Activated CD4-positive, alpha-beta T cell treated with anti-CD3 and anti-CD28 coated beads, Interleukin-2, amount 50 U/mL, for 4 hours (primary cell): ENCODE measurements at places on chromosomes 12 and 14.

DNA sequence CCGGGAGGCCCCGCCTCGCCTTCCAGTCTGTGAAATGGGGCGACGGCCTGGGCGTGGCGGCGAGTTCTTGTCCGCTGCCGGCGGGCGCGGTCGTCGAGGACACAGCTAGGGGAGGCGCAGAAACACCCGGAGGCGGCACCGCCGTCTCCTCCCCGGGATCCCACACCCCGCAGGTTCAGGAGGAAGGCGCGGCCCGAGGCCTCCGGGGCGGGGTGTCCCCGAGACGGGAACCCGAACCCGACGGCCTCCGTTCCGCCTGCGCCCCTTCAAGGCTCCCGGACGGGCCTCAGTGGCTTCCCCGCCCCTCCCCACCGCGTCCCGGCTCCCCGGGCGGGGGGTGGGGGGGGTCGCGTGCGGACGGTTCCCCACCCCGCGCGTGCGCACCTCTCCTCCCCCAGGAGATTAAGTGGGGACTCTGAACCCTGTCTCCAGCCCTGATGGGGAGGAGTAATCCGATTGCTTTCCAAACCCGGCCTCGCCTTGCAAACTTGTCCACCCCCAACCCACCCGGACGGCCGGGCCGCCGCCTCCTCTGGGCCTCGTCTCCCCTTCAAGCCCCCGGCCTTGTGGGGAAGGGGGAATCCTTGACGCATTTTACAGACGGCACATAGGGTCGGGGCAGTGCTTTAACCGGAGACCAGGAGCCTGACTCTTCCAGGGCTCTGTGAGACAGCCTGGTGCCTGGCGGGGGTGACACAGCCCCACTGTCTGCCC, 35.3 kb upstream of the ANKRD9 start:
- no peak for DNase-seq

- DNase-seq = no peak
Observed at GRCh38 chr12:78359520-78359919, 505.1 kb upstream of the SYT1 start.

DNA sequence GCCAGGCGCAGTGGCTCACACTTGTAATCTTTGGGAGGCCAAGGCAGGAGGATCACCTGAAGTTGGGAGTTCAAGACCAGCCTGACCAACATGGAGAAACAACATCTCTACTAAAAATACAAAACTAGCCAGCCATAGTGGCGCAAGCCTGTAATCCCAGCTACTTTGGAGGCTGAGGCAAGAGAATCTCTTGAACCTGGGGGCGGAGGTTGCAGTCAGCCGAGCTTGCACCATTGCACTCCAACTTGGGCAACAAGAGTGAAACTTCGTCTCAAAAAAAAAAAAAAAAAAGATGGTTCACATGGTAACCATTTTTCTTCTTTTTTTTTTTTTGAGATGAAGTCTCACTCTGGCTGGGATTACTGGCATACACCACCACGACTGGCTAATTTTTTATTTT, 35.3 kb downstream of the SLC2A14 start:
- DNase-seq = no peak

- DNase-seq = no peak
Observed at GRCh38 chr12:129791396-129791795, 112.4 kb downstream of the TMEM132D start.

- no peak for DNase-seq
Observed at GRCh38 chr12:2323532-2324255, 270.9 kb downstream of the CACNA1C start.

- peak; percentile 88 for DNase-seq
Observed at GRCh38 chr12:91382081-91382543, 199.5 kb upstream of the DCN start.

DNA sequence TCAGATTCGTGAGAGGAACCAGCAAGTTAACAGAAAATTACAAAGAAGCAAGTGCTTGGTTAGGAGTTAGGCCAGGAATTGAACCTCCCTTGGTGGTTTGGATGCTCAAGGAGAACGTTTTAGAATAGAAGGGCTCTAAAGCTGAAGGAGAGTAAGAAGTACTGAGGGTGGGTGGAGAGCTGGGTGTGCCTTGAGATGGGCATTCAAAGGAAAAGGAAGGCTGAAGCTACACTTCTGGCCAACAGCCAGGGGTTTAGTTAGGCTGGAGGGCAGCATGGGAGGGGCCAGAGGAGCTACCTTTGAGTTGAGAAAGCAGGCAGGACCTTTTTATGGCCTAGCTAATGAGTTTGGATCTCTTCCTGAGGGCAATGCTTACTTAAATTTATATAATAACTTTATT, 421.2 kb downstream of the CCDC91 start:
- no peak for DNase-seq

DNA sequence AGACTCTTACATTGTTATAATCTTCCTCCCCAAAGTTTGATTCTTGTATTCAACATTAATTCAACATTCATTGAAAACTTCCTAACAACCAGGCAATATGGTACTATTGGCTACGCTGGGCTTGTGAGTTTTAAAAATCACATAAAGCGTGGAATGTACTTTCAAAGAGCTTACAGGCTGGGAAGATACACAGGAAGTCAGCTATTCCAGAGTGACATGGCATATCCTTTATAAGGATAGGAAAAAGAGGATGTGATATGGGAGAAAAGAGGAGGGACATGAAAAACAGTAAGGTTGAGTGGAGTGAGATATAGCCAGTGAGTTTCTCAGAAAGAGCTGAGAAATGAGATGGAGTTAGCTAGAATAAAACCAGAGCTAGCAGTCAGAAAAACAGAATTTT, 103.6 kb upstream of the ATF7IP start:
- no peak for DNase-seq

- DNase-seq = peak; percentile 59
Observed at GRCh38 chr12:93098077-93098476, 169.0 kb upstream of the EEA1 start.

GRCh38 chr14:34966413-34966812, 16.4 kb upstream of the SRP54 start:
- DNase-seq = no peak

- no peak for DNase-seq
Observed at GRCh38 chr12:24278832-24279231, 329.4 kb upstream of the SOX5 start.

DNA sequence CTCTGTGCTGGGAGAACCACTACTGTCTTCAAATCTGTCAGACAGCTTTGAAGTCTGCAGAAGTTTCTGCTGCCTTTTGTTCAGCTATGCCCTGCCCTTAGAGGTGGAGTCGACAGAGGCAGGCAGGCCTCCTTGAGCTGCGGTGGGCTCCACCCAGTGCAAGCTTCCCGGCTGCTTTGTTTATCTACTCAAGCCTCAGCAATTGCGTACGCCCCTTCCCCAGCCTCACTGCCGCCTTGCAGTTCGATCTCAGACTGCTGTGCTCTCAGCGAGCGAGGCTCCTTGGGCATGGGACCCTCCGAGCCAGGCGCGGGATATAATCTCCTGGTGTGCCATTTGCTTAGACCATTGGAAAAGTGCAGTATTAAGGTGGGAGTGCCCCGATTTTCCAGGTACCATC, 25.1 kb upstream of the KLRB1 start:
- DNase-seq = no peak

- no peak for DNase-seq
Observed at GRCh38 chr12:77387214-77387613, 321.8 kb upstream of the E2F7 start.

DNA sequence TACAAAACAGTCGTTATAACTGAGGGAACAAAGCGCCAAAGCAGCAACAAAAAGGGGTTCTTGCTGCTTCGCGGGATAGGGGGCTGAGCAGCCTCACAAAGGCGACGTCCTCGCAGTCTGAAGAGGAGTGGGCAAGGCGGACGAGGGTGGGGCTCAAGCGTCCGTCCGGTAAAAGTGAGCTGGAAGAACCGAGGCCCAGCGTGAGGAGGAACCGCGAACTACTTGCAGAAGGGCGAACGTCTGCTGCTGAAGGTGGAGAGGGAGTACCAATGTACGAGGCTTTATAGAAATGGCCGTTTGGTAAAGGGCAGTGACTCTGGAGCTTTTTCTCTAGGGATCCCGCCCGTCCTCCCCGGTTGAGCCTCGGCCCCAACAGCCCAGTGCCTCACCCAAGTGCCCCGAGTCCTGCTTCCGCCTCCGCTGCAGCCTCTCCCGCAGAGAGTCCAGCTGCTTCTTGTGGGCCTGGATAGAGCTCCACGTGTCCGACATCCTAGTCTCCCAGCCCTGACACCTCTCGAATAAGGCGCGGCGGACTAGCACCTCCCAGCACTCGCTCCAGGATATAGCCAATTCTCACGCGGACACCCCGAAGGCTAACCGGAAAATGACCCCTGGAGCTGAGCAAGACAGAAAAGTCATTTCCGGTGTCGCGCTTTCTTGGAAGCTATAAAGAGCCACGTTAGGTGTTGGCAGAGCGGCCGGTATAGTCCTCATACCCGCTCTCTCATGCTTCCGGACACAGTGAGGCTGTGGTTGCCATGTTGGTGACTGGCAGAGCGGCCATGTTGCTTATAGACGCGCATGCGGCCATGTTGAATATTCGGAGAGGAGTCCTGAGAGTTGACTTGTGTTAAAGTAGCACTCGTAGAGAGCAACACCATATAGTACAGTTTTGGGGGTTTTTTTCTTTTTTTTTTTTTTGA, at the start of gene METTL3:
Gene METTL3 (minus strand): TSS at position 606 of the 923 bp plus-strand sequence. CDS start 117 bp downstream, at position 489.
- DNase-seq = peak; percentile 93

DNA sequence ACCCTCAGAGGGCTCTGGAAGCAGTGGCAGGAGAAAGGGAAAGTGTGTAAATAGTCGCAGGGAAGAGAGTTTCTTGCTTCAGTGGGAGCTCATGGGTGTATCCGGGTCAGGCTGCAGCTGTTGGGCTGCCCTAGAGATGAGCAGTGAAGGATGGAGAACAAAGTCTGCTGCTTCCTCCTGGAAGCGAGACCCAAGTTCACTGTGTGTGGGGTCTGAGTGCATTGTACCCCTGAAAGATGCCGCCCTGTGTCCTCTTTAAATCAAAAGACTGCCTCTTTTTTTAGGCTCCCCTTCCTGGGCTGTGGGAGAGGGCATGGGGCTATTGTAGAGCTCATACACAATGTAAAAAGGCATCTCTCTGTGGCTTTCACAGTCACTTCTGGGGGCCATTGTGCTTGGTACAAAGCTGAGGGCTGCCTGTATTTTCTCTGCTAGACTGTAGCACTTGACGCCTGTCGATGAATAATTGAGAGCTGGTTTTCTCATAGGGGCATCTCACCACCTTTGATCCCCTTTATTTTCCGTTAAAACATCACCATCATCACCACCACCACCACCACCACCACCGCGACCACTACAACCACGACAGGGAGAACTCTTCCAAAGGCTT, 16.7 kb downstream of the CHST11 start:
- no peak for DNase-seq

DNA sequence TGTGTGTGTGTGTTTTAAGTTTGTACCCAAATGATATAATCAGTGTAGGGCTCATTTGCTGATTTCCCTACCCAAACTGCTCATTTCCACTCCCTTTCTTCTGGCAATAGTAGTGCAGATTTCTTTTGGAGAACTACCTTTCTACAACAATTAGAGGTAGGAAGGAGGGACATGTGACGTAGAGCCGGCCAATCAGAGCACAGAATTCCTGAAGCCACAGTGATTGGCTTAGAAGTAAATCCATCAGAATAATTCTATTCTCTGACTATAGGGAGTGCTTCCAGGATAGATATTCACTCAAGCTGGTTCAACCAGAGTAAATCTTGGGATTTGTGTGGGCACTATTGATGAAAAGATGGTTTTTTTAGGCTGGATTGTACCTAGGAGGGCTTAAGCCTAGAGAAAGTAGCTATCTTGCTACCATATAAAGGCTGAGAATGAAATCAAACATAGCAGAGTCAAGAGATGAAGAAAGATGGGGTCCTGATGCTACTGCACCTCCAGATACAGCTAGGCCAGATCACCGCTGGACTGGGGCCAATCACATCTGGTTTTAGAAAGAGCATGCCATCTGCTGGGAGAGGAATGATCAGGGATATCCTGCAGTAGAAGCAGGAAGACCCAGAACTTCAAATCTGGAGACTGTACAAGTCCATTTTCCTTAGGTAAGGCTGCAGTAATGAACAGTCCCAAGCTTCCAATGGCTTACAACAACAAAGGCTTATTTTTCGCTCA, 54.1 kb upstream of the NUAK1 start:
- DNase-seq = no peak
